Activated CD4-positive, alpha-beta T cell treated with anti-CD3 and anti-CD28 coated beads, Interleukin-2, amount 50 U/mL, for 48 hours (primary cell): ENCODE measurements at places on chromosomes 3 and 15.

DNA sequence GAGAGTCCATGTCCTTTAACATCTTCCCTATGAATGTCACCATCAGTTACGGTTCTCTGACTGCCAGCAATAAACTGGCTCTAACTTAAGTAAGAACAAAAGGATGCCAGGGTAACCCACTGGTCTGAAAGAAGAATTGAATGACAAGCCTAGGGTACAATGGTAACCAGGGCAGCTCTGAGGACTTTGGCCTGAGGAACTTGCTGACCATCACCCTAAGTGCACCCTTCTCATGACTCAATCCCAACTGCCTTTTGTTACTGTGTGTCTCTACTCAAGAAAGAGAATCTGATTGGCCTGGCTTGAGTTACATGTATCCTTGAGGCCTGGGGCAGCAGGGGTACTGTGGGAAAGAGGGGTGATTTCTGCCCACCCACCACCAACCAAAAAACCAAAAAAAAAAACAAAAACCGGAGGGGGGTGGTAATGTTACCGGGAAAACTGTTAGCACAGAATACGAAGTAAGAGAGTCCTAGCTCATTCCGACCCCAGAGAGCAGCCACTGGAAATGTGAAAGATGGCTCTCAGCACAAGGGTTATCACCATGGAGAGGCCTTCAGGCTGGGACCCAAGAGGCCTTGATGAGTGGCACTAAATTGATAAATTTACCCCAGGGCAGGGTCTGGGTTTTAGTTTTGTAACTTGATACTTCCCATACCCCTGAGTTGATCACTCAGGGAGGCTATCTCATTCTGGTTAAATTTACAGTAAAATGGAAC is 9.3 kb upstream of the SLC28A1 start:
- DNase-seq = no peak

- peak; percentile 96 for DNase-seq
These were observed 32.9 kb downstream of the B3GNT5 start for GRCh38 chr3:183285828-183286457.

DNA sequence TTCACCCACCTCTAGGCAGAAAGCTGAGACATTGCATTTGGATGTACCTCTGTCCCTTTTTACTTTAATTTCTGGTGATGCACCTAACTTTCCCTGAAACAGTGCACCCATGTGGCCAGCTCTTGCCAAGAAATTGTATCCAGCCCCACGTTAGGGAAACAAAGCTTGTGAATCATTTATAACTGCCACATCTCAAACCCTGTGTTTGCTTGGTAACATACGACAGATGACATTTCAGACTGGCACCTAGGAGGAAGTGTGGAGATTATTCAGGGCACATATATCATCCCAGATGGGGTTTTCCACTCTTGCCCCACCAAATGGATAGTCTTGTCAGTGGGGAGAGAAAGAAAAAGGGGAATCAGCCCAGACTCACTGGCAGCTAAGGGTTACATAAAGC is 2.1 kb downstream of the CYB561D2 start:
- DNase-seq = no peak

DNA sequence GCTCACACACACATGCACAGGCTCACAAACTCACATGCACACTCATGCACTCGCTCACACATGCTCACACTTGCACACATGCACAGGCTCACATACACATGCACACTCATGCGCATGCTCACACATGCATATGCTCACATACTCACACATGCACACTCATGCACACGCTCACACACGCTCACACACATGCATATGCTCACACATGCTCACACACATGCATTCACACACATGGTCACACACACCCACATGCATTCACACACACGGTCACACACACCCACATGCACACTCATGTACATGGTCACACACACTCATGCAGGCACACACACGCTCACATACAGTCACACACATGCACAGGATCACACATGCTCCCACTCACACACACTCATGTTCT is 132.8 kb upstream of the SMAD3 start:
- no peak for DNase-seq

DNA sequence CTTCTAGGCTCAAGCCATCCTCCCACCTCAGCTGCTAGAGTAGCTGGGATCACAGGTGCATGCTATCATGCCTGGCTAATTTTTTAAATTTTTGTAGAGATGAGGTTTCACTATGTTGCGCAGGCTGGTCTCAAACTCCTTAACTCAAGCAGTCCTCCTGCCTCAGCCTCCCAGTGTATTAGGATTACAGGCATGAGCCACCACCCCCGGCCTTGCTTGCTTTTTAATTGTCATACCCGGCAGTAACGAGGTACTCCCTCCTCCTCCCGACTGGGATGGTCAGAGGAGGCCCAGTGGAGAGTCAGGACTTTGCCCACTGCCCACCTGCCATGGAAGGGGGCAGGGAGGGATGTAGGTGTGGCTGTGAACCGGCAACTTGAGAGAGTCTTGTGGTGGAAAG is 4.5 kb downstream of the NOX5 start:
- DNase-seq = no peak

- no peak for DNase-seq
These were observed 452.5 kb downstream of the MCTP2 start for GRCh38 chr15:94683902-94684301.

- DNase-seq = no peak
These were observed 52.9 kb upstream of the FSIP1 start for GRCh38 chr15:39835550-39835949.

DNA sequence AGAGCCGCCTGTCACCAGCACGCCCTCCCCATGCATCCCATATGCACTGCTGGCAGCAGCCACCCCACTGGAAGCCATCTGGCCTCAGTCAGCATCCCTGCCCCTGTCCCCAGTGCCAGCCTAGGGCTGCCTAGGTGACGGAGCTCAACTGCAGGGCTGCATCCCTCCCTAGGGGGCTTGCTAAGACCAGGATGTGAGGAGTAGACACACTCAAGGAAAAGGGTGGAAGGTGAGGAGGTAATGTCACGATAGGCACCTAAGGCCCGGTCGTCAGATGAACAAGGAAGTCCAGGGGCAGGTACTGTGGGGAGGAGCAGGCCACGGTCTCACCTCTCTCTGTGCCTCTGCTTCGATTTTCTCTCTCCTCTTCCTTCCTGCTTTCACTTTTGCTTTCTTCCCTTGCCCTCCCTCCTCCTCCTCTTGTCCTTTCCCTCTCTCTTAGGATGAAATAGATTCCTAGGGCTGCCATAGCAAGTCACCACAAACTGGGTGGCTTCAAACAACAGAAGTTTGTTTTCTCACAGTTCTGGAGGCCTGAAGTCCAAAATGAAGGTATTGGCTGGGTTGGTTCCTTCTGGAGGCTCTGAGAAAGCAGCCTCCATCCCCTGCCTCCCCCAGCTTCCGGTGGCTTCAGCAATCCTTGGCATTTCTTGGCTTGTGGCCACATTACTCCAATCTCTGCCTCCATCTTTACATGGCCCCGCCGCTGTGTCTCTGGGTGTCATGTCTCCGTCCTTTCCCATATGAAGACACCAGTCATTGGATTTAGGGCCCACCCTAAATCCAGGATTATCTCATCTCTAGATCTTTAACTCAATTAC is 298.3 kb downstream of the SHQ1 start:
- peak; percentile 19 for DNase-seq

DNA sequence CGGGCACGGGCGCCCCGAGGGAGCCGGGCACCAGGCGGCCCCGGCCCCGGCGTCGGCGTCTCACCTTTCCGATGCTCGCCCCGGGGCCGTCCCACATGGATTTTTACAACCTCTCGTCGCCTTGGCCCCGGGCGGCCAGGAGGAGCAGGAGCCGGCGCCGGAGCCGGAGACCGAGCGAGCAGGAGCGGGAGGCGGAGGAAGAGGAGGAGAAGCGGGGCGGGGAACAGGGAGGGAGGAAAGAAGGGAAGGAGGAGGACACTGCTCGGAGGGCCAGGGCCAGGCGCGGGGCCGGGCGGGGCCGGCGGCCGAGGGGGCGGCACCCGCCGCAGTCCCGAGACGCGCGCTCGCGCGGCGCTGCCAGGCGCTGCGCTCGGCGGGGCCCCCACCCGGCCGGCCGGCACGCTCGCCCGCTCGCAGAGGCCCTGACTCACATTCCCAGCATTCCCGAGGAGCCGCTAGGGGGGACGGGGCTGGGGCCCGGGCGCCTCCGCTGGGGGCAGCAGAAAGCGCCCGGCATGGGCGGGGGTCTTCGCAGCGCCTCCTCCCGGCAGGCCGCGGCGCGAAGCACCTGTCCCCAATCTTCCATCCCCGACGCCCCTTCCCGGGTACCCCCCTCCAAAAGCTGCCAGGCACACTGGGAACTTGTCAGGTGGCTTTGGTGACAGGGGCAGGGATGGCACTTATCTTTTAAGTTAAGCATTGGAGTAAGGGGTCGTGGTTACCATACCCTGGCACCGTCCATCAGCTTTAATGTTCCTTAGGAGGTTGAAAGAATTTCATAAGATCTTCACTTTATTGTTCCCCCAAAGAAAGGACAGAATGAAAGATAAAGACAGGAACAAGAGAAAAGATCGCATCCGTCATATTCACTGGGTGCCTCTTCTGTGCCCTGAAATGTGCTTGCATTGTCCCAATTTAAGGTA is at the start of gene ERC2:
TSS of gene ERC2 (minus strand) at position 284 of the 923 bp plus-strand sequence.
- no peak for DNase-seq

DNA sequence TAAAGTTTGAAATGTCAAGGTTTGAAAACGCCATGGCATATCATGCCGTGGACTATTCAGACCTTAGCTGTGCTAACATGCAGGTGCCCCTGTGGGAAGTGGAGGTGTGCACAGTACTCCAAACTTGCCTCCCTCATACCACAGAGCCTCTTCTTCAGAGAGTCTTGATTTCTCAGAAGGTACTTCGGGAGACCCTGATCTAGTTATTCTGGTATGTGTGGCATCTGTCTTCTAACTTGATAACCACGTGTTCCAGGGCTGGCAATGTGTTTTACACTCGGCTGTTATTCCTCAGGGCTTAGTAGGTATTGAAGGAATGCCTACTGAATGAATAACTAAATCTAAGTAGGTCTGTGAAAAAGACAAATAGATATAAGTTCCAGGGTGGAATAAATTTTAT is 309.9 kb downstream of the CLSTN2 start:
- no peak for DNase-seq

- peak; percentile 27 for DNase-seq
These were observed 81.0 kb upstream of the BNC1 start for GRCh38 chr15:83365370-83365938.

- DNase-seq = no peak
These were observed 40.8 kb downstream of the RARB start for GRCh38 chr3:25468866-25469319.

DNA sequence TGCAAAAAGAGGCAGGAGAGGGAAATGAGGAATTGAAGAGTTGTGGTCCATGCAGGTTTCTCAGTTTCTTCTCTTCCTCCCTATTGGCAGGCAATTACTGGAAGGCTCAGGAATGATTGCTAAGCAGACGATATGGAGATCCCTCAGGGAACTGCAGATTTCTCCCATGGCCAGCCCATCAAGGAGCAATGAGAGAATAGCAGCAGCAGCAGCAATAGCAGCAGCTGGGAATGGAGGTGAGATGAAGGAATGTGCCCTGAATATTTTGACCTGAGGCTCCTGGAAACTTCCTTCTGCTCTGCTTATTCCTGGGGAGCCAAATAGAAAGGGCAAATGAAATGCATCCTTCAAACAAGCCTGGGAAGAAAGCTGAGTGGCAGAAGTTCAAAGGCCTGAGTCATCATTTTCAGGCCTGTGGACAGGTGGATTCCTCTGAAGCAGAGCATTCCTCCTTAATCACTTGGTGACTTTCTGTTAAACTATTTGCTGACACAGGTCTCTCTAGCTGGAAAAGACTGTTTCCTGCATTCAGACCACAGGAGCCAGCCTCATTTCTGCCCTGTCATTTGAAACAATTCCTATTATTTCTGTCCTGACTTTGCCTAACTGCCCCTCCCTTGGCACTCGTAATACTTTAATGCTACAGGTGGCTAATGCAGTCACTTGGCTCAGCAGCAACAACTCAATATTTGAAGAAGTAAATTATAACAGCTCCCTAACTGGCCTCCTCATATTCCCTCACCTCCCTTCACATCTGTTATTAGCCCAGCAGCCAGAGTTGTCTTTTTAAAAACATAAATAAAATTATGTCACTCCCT is 146.9 kb upstream of the GADL1 start:
- DNase-seq = no peak

GRCh38 chr3:21159543-21159906 is 591.5 kb downstream of the ZNF385D start:
- no peak for DNase-seq

GRCh38 chr3:31565288-31565687 is 32.6 kb downstream of the STT3B start:
- DNase-seq = no peak

DNA sequence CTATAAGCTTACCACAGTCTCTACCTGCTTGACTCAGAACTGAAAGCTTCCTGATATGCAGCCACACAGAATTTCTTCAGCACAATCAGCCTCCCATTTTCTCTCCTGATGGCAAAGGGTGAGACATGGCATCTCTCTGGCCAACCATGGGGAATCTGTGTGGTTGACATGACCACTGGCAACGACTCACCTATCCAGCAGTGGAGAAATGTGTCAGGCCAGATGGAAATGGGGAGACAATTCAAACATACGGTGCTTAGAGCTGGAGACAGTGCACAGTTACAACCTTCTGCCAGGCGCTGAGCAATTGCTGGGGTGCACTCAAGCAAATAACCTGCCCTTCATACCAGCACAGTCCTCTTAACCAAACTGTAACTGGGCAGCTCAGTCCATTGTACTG is 3.6 kb downstream of the ZNF385D start:
- no peak for DNase-seq

- DNase-seq = no peak
These were observed 71.3 kb upstream of the HES1 start for GRCh38 chr3:194064380-194065332.
